ENCODE measurements at places on chromosomes 4 and X. TPM values are rescaled to one million over a fixed set of nuclear protein-coding genes. Genes with fewer than 3 reads are reported as not detected.

The ADH1A gene
- polyA plus RNA-seq: not detected

The UBE2K gene
- 53.6 TPM for polyA plus RNA-seq

The P2RY4 gene
- 0.38 TPM for polyA plus RNA-seq

The STAP1 gene
- polyA plus RNA-seq: not detected

The ENOX2 gene
- polyA plus RNA-seq: 3.9 TPM

The TMSB15B gene
- polyA plus RNA-seq: 6.8 TPM

The SHROOM3 gene
- 15.8 TPM for polyA plus RNA-seq

The STK32B gene
- polyA plus RNA-seq: 1.7 TPM

The PF4V1 gene
- polyA plus RNA-seq: not detected

The CLDN34 gene
- 0.27 TPM for polyA plus RNA-seq

The KLHL15 gene
- polyA plus RNA-seq: 2.2 TPM

The HCFC1 gene
- 24.9 TPM for polyA plus RNA-seq

The ETDA gene
- polyA plus RNA-seq: not detected

The FAM9B gene
- not detected for polyA plus RNA-seq

The MAGEA9B gene
- polyA plus RNA-seq: 0.35 TPM

The HELT gene
- 0.32 TPM for polyA plus RNA-seq

The ATP10D gene
- polyA plus RNA-seq: 4.7 TPM

The FAM53A gene
- polyA plus RNA-seq: 1.9 TPM

Measured in H1 (cell line).